Vagina (tissue), 2 donors: ENCODE measurements at places on chromosomes 13 and 19.

GRCh38 chr19:48950159-48950558 lies 4.5 kb upstream of the BAX start:
- no peak for DNase-seq

GRCh38 chr13:32882691-32883090 lies 133.5 kb upstream of the KL start:
- no peak for DNase-seq

DNA sequence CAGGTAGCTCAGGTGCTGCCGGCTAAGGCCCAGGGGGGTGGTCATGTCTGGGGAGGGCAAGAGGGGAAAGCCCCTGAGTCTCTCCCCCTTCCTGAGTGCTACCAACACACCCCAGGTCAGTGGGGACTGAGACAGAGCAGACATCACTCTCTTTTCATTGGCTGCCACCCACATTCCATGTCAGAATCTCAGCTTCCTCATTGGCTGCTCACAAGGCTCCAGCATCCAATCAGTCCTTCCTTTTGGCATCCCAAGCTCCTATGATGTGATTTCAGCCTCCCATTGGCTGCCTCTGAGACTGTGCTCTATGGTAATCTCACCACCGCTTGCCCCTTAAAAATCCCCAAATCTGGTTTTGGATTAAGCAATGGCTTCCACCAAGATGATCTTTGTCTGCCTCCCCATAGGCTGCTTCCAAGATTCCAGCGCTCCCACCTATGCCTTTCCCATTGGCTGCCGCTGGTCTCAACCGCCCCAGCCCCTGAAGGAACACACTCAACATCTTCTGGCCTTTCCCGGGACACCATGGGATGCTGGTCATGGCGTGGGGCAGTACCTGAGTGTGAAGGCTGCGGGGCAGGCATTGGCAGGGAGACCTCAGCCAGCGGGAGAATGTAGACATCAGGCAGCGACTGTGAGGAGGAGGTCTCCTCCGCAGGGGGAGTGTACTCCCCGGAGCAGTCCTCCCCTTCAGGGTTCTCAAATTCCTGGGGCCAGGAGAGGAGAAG lies 2.0 kb downstream of the LMTK3 start:
- no peak for DNase-seq

DNA sequence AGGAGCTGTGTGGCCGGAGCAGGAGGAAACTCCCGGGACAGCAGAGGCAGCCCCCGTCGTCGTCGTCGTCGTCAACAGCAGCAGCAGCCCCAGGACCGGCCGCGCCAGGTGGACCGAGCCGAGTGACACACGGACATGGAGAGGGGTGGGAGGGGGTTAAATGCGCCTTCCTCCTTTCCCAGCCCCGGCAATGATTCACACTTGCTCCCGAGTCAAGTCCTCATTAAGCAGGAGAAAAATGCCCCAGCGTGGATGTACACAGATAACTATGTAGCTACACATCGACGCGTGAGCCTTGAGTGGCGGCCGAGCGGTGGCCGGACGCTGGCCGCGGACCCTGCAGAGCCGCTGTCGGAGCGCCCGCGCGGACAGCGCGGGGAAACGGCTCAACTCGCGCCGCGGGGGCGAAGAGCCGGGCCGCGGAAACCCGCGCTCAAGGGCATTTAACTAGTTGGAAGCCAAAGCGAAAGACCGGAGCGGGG lies 645 bp downstream of the UBL3 start:
- DNase-seq = no peak

DNA sequence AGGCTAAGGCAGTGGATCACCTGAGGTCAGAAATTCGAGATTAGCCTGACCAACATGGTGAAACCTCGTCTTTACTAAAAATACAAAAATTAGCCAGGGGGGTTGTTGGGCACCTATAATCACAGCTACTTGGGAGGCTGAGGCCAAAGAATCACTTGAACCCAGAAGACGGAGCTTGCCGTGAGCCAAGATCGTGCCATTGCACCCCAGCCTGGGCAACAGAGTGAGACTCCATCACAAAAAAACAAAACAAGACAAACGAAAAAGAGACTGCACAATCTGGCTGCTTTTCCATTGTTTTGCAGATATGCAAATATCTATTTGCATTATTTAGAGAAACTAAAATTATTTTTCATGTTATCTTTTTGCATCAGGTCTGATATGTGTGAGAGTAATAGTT lies 83.6 kb downstream of the ZNF486 start:
- no peak for DNase-seq

DNA sequence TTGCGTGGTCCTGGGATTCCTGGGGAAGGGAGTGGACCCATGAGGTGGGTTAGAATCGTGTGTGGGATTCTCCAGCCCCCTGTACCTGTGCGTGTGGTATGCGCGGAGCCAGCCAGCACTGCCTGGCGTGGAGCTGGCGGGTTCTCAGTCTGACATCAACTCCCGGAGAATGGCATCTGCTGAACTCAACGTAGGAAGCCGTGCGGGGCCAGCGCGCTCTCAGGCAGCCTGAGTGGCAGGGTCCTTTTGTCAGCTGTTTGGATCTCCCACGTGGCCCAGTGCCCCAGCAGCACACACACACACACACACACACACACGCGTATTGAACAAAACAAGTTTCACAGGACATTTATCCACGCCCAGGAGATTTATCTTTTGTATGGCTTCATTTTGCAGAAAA lies 28.1 kb downstream of the ATP4B start:
- no peak for DNase-seq

DNA sequence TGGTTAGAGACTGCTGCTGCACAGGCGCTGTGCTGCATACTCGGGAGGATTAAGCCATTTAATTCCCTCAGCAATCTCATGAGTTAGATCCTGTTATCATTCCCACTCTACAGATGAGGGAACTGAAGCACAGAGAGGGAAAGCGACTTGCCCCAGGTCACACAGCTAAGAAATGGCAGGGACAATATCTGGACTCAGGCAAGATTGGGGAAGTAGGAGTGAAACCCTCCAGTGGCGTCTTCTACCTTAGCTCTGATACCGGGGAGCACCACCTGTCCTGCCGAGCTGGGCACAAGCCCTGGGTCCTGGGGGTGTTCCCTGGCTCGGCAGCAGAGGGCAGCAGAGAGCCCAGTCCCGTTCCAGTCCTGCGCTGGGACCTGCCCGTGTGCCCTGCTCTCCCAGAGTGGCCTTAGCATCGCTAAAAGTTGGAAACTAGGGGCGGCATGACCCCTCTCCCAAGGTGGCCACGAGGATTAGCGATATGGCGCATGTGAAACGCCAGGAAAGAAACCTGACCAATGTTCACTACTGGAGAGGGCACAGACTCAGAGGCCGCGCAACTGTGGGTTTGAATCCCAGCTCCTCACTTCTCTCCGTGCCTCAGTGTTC lies 20.5 kb downstream of the CYTH2 start:
- DNase-seq = no peak

GRCh38 chr13:50574731-50575130 lies 268.8 kb downstream of the DLEU7 start:
- no peak for DNase-seq

DNA sequence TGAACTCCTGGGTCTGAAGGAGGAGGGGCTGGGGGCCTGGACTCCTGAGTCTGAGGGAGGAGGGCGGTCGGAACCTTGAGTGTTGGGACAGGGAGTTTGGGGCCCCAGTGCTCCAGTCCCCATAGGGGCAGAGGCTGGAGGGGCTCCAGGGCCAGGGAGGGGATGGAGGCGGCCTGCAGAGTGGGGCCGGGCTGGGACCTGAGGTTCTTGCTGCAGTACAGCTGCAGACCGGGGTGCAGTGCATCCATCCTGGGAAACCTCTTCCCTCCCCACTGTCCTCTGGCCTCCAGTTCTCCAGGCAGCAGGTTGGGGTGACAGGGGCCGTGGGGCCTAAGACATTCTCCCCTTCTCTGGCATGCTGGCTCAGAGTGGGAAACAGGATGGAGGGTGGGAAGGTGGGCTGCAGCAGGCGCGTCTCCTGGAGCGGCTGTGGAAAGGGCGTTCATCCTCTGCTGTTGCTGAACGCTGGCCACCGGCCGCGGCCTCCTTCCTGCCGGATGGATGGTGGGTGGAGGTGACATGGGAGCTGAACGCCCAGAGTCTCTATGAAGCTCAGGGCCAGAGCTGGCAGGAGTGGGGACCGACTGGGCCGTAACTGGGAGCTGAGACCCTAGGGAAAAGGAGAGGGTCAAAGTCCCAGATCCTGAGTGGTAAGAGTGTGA lies 1.6 kb downstream of the BRSK1 start:
- DNase-seq = no peak

- DNase-seq = no peak
Measured at GRCh38 chr13:23322353-23323336, 110.9 kb downstream of the SACS start.

DNA sequence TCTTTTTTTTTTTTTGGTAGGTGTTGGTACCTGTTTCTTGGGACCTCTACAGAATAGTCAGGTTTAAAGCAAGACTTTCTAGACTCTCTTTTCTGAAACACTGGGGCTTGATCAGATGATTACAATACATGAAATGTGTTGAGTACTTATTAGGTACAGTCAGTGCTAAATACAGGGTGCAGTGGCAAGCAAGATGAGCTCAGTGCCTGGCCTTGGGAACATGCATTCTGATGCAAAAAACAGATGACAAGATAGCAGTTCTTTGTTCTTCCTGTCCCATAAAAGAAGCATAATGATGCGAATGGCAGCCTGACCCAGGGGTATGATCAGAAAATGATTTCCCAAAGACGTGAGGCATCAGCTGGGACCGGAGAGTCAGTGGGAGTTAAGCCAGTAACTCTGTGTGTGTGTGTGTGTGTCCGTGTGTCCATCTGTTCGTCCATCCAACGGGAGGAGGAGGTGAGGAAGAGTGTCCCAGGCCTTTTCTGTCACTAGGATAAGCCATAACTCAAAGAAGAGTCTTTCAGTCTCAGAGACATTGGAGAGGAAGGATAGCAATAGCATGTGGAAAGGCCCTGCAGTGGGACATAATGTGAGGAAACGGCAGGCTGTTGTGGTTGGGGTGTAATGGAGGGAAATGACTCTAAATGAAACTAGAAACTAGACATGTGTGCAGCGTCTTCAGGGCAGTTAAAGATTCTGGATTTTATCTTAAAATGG lies 32.2 kb downstream of the SLAIN1 start:
- DNase-seq = no peak

GRCh38 chr19:13951043-13951442 lies 1.3 kb upstream of the DCAF15 start:
- no peak for DNase-seq

DNA sequence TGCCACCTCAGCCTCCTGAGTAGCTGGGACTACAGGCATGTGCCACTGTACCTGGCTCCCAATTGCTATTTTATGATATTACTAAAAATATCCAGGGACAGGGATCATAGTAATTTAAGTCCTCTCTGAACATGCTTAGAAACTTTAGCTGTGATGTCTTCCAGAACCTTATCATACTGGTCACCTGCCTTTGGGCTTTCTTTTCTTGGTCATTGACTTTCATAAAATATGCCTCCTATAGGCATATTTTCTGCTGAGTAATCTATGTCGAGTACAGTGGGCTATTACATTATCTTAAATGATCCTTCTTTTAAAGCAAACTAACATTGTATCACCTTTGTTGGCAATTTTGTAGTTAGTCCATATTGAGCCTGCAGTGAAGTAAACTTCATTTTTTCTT lies 6.2 kb downstream of the UCHL3 start:
- DNase-seq = no peak

DNA sequence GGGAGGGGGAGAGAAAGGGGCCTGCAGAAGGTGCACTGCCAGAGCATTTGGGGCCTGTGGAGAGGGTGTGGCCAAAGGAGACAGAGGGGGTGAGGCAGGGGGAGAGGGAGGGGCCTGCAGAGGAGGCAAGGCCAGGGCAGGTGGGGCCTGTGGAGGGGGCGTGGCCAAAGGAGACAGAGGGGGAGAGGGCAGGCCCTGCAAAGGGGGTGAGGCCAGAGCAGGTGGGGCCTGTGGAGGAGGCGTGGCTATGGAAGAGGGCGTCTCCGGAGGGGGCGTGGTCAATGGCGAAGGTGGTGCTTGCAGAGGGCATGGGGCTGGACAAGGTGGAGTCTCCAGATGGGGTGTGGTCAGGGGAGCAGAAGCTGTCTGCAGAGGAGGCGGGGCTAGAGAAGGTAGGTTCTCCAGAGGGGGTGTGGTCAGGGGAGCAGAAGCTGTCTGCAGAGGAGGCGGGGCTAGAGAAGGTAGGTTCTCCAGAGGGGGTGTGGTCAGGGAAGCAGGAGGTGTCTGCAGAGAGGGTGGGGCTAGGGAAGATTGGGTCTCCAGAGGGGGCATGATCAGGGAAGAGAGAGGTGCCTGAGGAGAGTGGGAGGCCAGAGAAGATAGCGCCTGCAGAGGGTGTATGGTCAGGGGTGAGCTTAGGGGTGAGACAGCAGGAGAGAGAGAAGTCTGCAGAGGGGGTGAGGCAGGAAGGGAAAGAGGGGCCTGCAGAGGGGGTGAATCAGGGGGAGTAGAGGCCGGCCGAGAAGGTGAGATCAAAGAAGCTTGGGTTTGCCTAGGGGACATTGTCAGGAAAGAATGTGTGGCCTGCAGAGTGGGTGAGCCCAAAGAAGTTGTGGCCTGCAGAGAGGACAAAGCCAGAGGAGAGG lies 3.4 kb downstream of the PRR36 start:
- DNase-seq = no peak

DNA sequence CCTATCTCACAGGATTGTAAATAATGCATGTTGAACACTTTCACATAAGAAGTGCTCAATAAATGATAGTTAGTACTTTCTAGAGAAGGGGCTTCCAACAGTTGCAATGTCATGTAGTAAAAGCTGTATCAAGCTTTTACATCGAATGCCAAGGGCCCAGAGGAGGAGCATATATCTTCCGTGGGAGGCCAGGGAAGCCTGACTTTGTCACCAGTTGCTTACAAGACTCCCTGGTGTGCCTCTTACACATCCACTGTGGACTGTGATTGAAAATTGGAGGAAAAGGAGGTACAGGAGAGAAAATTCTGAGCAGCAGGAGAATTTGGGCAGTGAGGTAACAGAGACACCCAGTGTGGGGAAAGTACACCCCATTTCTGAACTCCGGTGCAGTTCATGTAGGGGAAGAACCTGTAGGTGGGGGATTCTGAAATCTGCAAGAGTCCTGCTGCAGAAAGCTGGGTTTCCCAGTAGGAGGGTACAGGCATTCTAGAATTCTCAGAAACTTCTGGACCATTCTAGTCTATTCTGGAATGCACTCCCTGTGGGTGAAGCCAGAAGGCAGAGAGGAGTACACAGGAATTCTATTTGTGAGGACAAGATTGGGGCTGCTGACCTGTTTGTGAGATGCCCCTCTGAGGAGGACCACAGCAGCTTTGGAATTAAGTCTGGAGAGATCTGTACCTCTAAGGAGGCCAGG lies 54.0 kb downstream of the ALOX5AP start:
- DNase-seq = no peak

- DNase-seq = no peak
Measured at GRCh38 chr19:35776102-35776788, 881 bp downstream of the ARHGAP33 start.

DNA sequence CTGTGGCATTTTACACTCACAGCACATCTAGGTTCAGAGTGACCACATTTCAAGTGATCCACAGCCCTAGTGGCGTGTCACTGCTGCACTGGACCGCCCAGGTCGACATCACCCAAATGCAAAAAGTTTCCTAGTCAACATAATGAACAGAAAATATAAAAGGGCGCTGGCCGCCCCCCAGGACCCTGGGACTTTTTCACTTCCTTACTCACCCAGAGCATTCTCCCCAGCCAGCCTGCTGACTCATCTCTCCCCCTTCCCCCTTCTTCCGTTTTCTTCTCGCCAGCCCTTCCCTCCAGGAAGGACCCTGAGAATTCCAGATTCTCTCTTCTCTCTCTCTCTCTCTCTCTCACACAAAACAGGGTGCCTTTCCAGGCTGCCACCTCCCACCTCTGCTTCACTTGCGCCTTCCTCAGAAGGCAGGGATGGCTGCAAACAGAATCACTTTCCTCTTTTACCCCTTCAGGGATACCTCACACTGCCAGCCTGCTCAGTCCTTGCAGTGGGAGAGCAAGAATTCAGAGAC lies 21.0 kb upstream of the GRWD1 start:
- no peak for DNase-seq

GRCh38 chr13:56189439-56189838 lies 951.3 kb upstream of the PRR20A start:
- no peak for DNase-seq
